Effector memory CD4-positive, alpha-beta T cell (primary cell): ENCODE measurements at places on chromosomes 2 and 18.

DNA sequence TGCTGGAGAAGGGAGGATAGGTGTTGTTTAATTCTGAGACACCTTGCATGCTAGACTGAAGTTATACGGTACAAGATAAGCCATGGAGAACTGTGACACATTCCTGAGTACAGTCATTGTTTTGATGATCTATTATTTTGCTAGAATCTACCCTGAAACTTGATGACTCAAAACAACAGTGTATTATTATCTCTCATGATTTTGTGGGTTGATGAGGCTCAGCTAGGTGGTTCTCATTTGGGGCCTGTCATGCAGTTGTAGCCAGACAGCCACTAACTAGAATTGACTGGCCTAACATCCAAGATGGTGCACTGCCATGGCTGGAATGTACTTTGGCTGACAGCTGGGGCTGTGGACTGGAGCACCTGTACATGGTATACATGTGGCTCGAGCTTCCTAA lies 5.4 kb upstream of the IL1R1 start:
- DNase-seq: no peak

GRCh38 chr2:171018522-171018921 lies 89.5 kb downstream of the GORASP2 start:
- no peak for DNase-seq

GRCh38 chr18:1092228-1092627 lies 187.6 kb downstream of the ADCYAP1 start:
- no peak for DNase-seq

DNA sequence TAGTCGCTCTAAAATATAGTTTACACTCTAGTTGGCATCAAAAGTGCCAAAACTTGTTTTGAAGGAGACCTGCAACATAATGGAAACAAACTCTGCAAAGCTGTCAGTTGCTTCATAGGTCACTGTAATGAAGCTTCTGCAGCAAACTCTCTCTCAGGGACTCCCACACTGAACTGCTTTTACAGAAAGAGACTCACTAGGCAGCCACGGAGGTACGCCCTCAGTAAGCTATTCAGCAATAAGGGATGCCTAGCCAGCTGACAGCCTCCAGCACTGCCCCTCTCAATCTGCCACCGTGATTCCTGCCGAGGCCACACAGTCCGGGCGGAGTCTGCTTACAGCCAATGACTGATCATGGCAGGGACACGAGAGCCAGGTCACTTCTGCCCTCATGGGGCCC lies 51.1 kb downstream of the COLEC12 start:
- no peak for DNase-seq

GRCh38 chr18:70121842-70122241 lies 83.6 kb downstream of the RTTN start:
- no peak for DNase-seq

GRCh38 chr2:28602751-28603639 lies 107.1 kb downstream of the PLB1 start:
- DNase-seq: no peak

DNA sequence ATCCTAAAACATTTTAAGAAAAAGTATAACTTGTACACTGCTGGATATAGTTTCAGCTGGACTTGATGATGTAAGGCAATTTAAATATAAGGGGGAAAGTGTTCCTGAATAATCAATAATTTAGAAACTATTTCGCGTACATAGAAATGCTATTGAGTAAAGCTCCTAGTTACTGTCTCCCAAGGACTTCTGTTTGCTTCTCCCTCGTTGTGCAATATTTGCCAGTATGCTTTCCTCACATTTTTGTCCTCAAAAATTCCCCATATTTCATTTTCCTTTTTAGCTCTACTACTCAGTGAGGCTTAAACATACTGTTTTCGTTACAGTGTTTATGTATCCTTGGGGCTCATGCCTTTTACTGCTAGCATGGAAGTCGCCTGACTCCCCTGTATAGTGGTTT lies 36.9 kb downstream of the ATP9B start:
- no peak for DNase-seq

GRCh38 chr2:216429428-216429827 lies 17.1 kb downstream of the SMARCAL1 start:
- DNase-seq: no peak

- DNase-seq: no peak
Measured at GRCh38 chr2:120880381-120880780, 144.7 kb downstream of the GLI2 start.

GRCh38 chr2:158228943-158229508 lies 127.3 kb downstream of the UPP2 start:
- no peak for DNase-seq

GRCh38 chr18:72697706-72698105 lies 153.6 kb upstream of the CBLN2 start:
- no peak for DNase-seq

- DNase-seq: no peak
Measured at GRCh38 chr2:114400890-114401289, 41.6 kb upstream of the DPP10 start.

DNA sequence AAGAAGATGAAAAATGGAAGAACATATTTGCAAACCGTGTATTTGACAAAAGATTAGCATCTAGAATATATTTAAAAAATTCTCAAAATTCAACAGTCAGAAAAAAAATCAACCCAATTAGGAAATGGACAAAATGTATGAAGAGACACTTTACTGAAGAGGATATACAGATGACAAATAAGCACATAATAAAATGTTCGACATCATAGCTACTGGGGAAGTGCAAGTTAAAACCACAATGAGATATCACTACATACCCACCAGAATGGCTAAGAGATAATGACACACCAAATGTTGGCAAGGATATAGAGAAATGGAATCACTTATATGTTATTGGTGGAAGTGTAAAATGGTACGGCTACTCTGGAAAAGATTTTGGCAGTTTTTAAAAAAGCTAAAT lies 11.7 kb upstream of the NUP35 start:
- no peak for DNase-seq

DNA sequence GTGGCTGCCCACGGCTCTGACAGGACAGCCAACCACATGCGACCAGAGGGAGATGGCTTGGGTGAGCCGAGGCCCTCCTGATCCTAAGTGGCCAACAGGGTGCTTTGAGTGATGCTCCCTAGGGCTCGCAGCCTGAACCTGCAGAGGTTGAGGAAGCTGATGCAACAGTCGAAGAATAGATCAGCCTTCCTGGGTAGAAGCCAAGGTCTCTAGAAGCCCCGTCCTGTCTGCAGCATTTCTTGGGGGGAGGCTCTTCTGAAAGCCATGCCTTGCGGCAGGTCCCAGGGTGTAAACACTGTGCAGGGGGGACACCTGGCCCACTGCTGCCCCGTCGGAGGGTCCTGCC lies 136.4 kb downstream of the HDAC4 start:
- DNase-seq: no peak

GRCh38 chr2:226584518-226585055 lies 215.0 kb downstream of the IRS1 start:
- DNase-seq: no peak

- no peak for DNase-seq
Measured at GRCh38 chr18:44731530-44732237, 51.0 kb downstream of the SETBP1 start.

DNA sequence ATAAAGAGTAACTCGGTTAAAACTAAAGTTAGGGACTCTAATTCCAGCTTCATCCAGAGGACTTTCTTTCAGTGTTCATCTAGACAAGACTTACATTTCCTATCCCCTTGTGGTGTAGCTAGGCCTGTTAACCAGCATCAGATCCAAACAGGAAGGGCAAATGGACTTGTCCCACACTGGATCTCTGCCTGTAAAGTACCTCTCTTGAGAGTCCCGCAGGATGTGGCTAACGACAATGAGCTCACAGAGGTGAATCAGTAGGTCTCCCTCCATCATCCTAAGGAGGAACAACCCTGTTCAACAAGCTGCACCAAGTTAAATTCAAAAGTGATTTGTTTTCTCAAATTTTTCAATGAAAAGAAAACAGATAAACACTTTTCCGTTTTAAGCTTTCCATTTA lies 412.3 kb upstream of the RGPD4 start:
- no peak for DNase-seq

DNA sequence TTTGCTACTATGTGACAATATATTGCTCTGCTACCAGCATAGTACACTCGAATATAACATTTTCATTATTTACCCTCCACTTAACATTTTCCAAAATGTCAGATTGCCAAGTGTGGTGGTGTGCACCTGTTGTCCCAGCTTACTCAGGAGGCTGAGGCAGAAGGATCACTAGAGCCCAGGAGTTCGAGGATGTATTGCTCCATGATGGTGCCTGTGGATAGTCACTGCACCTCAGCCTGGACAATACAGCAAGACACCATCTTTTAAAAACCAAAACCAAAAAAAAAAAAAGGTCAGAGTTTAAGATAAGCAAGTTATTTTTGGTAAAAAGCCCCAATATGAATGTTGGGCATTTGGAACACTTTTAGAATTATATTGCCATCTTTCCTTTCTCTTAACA lies 75.2 kb upstream of the EPB41L5 start:
- DNase-seq: no peak

DNA sequence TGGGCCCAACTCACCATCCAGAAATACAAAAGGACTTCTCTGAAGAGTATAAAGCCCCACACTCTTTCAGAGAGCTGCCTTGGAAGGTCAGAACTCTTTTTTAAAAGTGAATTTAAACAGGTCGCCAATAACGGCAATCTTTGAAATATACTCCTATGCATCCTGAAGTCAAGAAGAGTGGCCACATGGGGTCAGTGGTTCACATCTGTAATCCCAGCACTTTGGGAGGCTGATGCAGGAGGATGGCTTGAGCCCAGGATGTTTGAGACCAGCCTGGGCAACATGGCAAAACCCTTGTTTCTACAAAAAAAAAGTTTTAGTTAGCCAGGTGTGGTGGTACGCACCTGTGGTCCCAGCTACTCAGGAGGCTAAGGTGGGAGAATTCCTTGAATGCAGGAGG lies 68.1 kb upstream of the FZD7 start:
- no peak for DNase-seq

GRCh38 chr2:143063612-143064200 lies 65.5 kb upstream of the ARHGAP15 start:
- DNase-seq: no peak

DNA sequence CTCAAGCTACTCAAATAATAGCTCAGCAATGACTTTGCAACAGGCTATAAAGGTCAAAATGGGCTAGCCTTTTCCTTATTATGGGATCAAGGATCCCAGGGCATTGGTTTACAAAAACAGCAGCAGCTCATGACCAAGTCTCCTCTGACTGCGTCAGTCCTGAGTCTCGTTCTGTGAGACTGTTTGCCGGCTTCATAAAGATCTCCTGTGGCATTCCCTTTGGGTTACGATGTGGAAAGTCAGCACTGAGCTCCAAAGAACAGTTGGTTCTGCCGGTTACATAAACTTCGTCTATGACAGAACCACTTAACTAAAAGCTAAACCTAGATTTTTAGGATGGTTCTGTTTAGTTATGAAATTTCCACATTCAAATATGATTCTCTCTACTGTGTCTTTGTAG lies 674.9 kb downstream of the ZEB2 start:
- no peak for DNase-seq

- DNase-seq: no peak
Measured at GRCh38 chr2:43622931-43623451, 14.1 kb upstream of the PLEKHH2 start.

- DNase-seq: no peak
Measured at GRCh38 chr18:22200611-22201225, 31.3 kb downstream of the GATA6 start.

GRCh38 chr18:13004396-13004795 lies 13.2 kb downstream of the CEP192 start:
- DNase-seq: no peak

DNA sequence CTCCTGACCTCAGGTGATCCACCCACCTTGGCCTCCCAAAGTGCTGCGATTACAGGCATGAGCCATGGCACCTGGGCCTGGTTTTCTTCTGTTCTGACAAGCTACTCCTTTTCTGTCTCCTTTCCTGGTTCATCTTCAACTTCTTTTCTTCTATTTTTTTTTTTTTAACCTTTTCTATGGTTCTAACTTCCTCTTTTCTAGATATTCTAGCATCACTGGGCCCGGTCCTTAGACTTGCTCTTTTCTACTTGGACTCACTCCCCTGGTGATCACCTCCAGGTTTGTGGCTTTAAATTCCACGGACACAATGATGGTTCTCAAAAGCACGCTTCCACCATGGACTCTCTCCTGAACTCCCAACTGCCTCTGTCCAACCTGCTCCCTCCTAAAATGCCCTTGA lies 2.0 kb downstream of the EIF2AK2 start:
- no peak for DNase-seq

- no peak for DNase-seq
Measured at GRCh38 chr2:241218131-241219029, 29.9 kb downstream of the ANO7 start.

- no peak for DNase-seq
Measured at GRCh38 chr2:124661558-124661957, 636.5 kb downstream of the CNTNAP5 start.

DNA sequence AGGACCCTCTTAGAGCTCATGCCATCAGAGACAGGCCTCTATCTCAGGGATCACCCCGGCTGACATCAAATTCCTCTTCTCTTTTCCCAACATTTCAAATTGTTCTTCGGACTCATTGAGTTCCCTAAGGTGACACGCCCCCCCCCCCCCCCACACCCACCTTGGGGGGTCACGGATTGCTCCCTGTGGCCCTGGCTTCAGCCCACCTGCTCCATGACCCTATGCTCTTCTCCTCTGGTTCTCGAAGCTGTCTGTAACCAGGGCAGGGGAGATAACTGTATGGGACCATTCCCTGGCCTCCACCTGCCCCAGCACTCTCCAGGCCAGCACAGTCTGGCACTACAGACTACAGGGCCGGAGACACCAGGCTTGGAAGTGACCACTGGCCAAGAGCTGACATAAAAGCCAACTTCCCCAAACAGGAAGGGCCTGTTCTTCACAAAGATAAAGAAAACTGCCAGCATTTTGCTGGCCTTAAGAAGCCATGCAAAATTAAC lies 7.1 kb downstream of the MTERF4 start:
- no peak for DNase-seq

DNA sequence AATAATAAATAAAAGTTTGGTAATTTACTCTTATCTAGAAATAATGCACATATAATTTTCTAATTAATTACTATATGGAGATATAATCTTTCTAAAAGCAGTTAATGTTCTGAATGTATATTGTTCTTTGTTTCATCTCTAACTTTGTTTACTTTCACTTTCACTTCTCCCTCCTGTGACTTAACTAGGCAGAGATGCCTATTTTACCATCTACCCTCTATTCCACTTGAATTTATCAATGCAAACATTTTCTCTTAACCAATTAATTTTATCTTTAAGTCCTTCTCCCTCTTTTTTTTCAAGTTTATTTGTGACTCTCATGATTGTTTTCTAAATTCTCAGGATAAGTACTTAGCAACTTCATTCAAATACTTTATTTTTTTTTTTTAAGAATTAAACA lies 55.1 kb upstream of the IL1RL1 start:
- no peak for DNase-seq

DNA sequence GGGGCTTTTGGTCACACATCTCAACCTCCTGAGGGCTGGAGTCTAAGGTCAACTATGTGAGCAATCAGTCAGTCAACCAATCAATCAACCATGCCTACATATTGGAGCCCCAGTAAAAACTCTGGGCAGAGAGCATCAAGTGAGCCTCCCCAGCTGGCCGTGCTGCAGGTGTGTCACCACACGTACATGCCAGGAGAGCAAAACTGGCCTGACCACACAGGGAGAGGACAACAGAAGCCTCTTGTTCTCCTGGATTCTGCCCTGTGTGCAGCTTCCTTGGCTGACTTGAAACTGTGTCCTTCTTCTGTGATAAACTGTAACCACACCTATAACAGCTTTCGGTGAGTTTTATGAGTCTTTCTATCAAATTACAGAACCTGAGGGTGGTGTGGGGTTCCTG lies 25.9 kb downstream of the GPR35 start:
- no peak for DNase-seq
